ENCODE measurements at places on chromosomes 12 and 14.

DNA sequence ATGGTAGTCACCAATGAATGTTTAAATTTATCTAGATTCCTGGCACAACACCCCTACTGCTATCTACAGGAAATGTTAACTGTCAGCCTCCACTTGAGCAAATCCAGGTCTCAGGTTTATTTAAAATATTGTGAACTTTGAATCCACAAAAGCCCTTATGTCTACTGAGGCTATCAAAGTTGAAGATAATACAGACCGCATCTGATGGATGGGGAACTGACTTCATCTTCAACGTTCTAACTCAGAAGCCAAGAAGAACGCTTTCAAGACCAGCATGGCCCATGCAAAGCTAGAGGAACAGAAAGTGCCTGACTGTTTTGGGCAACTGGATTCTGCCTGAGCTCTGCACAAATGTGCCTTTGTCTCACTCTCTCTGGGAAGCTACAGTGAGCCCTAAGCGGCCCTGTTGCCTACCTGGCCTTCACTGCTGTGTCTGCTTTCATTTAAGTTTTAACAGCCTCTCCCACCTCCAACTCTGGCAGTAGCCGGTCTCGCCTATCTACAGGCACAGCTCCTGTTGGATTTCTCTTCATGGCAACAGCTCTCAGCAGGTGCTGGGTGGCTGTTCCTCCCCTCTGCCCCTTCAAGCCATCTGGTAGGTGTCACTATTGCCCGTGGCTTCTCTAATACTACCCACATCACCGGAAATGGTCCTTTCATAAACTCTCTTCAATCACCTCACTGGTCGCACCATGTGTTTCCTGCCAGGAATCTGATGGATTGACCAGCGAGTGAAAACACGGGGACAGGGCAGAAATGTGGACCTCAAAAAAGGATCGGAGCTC is 112.1 kb upstream of the OVCH1 start:
- no peak for DNase-seq

DNA sequence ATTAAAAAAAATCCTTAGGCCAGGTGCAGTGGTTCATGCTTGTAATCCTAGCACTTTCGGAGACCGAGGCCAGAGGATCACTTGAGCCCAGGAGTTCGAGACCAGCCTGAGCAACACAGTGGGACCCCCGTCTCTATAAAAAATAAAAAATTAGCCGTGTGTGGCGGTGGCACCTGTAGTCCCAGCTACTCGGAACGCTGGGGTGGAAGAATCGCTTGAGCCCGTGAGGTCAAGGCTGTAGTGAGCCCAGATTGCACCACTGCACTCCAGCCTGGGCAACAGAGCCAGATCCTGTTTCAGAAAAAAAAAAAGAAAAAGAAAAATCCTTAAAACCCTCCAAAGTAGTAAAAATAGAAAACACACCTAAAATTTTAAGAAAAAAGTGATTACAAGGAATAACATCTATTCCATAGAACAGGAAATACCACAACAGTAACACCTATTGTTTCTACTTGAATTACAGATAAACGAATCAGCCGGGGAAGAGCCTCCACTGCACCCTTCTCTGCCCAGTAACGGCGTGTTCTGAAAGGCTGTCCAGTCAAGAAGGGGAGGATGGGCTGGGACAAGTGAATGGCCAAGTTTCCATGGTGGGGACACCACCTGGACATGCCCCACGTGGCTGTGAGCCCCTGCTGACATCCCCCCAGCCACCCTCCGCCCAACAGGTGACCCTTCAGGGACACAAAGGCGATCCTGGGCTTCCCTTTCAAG is 17.8 kb downstream of the POLE start:
- DNase-seq, result no peak

- no peak for DNase-seq
Measured at GRCh38 chr14:68702135-68702534, 90.7 kb downstream of the ZFP36L1 start.

DNA sequence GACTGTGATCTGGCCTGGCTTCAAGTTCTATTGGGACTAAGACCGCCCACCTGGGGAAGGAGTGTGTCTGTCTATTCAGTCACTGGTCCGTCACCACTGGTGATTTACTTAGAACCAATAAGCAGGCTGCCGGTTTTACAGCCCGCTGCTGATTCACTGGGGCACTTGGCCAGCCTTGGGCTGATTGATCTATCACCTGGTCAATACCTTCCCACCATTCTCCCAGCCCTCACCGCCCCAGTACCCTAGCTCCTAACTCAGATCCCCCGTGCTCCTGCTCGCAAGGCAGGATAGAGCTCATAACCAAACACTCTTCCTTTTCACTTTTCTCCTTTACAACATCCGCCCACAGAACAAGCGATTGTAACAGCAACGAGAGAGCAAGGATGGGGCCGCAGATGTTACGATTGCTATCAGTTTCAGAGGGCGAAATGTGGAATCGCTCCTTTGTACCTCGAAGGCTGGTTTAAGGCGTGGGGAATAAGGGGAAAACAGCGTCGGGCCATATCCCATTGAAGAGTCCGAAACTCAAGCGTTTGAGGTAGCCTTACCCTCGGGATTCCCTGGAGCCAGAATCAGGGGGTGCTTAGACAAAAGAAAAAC is 672 bp downstream of the RDH11 start:
- DNase-seq, result peak; percentile 51

DNA sequence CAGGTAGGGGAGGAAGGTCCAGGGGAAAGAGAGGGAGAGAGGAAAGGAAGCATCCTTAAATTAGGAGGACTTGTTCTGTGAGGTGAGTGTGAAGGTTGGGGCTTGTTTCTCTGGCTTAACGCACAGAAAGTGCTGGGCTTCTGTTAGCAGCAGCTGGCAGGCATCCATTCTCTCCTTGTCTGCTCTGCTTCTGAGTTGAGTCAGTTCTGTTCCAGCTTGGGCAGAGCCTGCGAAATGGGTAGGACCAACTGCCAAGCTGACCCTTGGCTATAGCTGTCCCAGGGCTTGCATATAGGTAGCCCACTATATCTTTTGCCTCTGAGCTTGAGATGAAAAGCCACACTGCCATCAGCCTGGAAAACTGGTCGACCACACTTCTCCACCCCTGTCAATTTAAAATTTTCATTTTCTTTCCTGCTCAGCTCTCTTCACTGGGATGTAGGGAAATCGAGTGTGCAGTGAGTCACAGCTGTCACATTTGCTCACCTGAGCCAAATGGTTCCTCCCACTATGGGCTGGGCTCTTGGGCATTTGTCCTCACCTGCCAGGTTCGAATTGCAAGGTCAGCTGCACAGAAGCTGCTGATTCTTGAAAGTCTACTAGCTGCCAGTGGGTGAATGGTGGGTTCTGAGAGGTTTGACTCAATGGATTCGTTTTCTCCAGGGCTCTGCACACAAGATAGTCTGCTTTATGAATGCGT is 256.4 kb upstream of the PWP1 start:
- DNase-seq, result no peak

- no peak for DNase-seq
Measured at GRCh38 chr12:31298922-31299321, 27.0 kb downstream of the SINHCAF start.

DNA sequence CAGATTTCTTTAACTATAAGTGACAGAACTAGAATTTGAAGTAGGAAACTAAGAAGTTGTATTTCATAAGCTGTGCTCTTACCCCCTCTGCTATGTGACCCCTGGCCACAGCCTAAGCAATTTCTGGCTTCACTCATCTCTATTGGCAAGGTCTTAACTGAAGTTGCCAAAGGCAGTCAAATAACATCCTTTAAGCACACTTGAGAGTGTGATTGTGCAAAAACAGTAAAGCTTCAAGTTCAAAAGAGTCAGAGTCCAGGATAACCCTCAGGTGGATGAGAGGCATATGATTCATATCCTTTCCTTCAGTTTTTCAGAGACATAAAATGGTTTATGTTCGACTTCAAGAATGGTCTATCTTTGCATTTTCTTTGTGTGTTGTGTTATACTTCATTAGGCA is 45.2 kb downstream of the GRIP1 start:
- DNase-seq, result no peak

DNA sequence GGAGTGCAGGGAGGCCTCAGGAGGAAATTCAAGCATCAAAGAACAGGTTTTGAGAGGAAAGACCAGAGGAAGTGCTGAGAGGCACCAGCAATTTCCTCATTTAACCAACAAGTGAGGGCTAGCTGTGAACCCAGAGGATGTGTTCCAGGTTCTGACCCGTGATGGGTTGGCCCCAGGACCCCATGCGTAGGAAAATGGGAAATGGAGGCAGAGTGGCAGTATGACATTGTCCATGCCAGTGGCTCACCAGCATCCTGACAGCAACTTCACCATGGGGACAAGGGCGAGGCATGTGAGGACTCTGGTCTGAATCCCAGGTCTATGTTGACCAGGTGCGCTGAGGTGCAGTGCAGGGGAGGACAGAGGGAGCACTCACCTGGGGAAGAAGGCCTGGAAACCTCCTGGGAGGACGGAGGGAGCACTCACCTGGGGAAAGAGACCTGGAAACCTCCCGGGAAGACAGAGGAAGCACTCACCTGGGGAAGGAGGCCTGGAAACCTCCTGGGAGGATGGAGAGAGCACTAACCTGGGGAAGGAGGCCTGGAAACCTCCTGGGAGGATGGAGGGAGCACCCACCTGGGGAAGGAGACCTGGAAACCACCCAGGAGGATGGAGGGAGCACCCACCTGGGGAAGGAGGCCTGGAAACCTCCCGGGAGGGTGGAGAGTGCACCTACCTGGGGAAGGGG is 6.7 kb upstream of the CACNA2D4 start:
- DNase-seq, result no peak

- no peak for DNase-seq
Measured at GRCh38 chr12:94284046-94284445, 135.7 kb downstream of the PLXNC1 start.

DNA sequence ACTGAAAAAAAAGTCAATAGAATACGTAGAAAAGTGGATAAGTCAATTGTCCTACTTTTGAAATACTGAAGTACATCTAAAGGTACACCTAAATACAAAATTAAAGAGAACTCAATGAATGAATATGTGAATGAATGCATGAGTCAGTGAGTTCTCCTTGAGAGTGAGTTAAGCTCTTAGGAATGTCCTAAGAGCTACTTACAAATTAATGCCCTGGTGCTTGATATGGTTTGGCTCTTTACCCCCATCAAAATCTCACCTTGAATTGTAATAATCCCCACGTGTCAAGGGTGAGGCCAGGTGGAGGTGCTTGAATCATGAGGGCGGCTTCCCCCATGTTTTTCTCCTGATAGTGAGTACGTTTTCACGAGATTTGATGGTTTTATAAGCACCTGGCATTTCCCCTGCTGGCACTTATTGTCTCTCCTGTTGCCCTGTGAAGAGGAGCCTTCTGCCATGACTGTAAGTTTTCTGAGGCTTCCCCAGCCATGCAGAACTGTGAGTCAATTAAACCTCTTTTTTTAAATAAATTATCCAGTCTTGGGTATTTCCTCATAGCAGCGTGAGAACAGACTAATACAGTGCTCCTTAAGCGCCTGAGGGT is 192.2 kb upstream of the ARHGAP5 start:
- no peak for DNase-seq

DNA sequence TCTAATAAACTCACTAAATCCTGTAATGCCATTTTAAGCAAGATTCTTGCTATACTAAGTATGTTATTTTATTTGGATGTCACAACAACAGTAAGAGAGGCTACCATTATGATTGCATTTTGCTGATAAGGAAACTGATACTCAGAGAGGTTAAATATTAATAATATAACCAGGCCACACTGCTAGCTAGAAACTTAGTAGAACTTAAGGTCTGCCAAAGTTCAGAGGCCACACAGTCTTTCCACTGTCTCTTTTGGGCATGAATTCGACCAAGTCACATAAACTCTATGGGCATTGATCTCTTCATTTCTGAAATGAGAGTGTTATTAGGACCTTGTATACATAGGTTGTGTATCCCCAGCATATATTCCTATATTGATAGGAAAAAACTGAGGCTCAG is 147.9 kb downstream of the SYNE2 start:
- no peak for DNase-seq
